ENCODE measurements at places on chromosomes 11 and 22. TPM values are rescaled to one million over a fixed set of nuclear protein-coding genes. Genes with fewer than 3 reads are reported as not detected.

Gene ZNF70
- total RNA-seq: 3.0 TPM

Gene ARHGAP20
- total RNA-seq: not detected

Gene SORL1
- 4.5 TPM for total RNA-seq

Gene SULT4A1
- not detected for total RNA-seq

Gene SLC22A25
- not detected for total RNA-seq

Gene MMP7
- total RNA-seq: 0.12 TPM

Gene OR8D1
- not detected for total RNA-seq

Gene HDHD5
- 38.4 TPM for total RNA-seq

Measured in NCI-H460 (cell line).